Effector memory CD4-positive, alpha-beta T cell (primary cell): ENCODE measurements at places on chromosomes 1 and 21.

DNA sequence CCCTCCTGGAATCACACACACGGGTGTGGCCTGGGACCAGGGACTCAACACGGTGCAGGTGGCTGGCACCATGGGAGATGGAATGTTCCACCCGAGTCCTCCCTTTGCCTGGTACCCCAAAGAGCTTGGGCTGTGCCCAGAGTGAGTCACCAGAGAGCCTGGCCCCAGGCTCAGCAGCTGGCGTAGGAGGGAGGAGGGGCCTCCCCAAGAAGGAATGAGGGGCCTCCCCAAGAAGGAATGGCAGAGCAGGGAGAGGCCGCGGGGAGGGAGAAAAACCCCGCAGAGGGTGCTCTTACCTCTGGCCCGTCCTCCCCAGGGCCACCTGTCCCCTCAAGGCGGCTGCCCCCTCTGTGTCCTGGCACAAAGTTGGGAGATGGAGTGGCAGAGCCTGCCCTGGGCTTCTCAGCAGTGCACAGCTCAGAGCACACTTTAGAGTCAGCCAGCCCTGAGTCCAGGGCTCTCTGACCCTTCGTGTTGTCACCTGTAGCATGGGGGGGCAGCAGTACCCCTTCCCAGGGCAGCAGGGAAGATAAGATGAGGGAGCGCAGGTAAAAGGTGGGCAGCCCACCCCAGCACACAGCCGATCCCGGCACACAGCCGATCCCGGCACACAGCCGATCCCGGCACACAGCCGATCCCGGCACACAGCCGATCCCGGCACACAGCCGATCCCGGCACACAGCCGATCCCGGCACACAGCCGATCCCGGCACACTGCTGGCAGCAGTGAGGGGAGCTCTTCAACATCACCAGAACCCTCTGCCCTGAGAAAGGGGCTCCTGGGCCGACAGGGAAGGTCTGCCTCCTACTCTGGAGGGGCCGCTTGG, 20.2 kb upstream of the KCNAB2 start:
- H3K27me3 ChIP-seq = no peaks in the 10 kb centered on the region
- peak overlapping the region; percentile 65 for H3K4me3 ChIP-seq
- DNase-seq = no peak
- peak overlapping the region; percentile 98 for H3K27ac ChIP-seq

GRCh38 chr1:172818841-172819527, 160.1 kb downstream of the FASLG start:
- peak overlapping the region; percentile 29 for H3K4me3 ChIP-seq
- H3K27me3 ChIP-seq = no peaks in the 10 kb centered on the region
- no peak for DNase-seq
- H3K4me1 ChIP-seq = no peaks in the 10 kb centered on the region
- H3K27ac ChIP-seq = no peak overlapping the region

DNA sequence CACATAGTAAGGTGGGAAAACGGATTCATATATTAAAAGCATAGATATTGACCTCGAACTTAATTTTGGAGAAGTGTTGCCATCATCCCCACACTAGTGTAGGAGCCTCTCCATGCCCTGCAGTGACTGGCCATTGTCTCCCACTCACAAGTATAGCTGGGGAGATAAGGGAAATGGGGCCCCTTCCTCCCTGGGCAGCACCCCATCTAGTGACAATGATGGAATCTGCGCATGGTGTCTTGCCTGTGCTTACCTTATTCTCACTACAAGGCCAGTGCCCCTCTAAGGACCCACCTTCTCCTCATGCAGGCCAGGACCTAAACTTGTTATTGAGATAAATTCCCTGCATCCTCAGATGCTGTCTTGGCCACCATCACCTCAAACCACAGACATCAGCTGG, 374.9 kb downstream of the NTNG1 start:
- no peak for DNase-seq
- no peak overlapping the region for H3K4me3 ChIP-seq
- no peaks in the 10 kb centered on the region for H3K36me3 ChIP-seq
- no peaks in the 10 kb centered on the region for H3K27me3 ChIP-seq
- no peak overlapping the region for H3K27ac ChIP-seq
- H3K4me1 ChIP-seq = no peaks in the 10 kb centered on the region

- H3K27me3 ChIP-seq = no peaks in the 10 kb centered on the region
- peaks cover 38% of the 10 kb centered on the region for H3K4me1 ChIP-seq
- no peaks in the 10 kb centered on the region for H3K36me3 ChIP-seq
- peak overlapping the region; percentile 76 for H3K4me3 ChIP-seq
- DNase-seq = no peak
- peak overlapping the region; percentile 85 for H3K27ac ChIP-seq
Measured at GRCh38 chr1:203628201-203629015, 1.8 kb downstream of the ATP2B4 start.

DNA sequence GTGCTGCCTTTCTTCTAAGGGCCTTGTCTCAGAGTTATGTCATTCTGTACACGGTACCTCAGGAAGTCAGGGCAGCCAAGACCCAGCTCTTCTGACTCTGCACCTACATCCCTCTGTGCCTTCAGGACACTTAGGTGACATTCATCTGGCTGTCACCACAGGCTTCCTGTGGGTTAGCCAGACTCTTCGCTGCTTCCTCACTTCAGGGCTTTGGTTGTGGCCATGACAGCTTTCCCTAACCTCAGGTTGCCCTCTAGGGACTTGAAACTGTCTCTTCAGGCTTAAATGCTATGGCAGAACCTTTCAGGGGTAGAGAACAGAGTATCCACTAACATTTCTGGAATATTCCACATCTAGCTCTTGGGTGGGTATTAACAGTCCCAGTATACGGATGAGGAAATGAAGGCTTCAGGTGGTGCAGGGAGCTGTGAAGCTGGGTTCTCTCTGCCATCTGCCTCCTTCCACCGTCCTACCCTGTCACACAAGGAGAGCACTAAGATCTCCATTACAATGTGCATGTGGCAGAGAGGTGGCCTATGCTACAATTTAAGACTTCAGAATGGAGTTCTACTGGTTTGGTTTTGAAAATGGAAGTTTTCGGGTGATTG, 9.9 kb downstream of the TSSK3 start:
- no peaks in the 10 kb centered on the region for H3K27me3 ChIP-seq
- H3K4me1 ChIP-seq = peaks cover 9% of the 10 kb centered on the region
- H3K4me3 ChIP-seq = no peak overlapping the region
- peak; percentile 57 for DNase-seq
- H3K27ac ChIP-seq = no peak overlapping the region
- peaks cover 55% of the 10 kb centered on the region for H3K36me3 ChIP-seq
